Urinary bladder (tissue), 4 donors: ENCODE measurements at places on chromosomes 11 and 22.

- DNase-seq, result no peak
Measured at GRCh38 chr11:128182844-128183243, 404.5 kb downstream of the ETS1 start.

DNA sequence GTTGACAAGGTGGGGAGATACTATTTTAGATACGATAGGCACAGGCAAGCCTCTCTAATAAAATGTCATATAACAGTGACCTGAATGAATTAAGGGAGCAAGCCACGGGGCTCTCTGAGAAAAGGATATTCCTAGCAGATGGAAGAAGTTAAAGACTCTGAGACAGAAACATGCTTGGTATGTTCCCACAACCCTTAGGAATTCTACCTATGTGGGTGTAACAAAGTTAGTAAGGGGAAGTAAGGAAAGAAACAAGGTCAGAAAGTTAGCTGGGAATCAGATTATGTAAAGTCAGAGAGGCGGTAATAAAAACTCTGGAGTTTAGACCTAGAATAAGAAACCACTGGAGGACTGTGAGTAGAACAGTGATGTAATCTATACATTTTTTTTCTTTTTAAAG is 59.7 kb upstream of the GDPD4 start:
- no peak for DNase-seq

- DNase-seq, result no peak
Measured at GRCh38 chr11:44127130-44127529, 31.7 kb downstream of the EXT2 start.

DNA sequence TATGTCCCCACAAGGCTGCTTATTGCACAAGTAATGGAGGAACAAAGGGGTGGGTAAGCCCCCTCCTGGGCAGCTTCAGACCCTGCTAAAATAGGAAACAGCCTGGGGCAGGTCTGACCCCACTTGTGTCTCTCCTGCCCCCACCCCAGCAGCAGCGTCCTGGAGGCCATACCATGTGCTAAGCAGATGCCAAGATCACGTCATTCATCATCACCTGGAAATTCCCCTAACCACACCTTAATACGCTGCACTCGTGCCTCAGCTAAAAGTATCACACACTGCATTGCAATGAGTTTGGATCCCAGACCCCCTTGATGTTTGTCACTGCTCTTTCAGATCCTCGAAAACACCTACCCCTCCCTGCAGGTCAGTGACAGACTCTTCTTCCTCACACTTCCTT is 27.8 kb upstream of the GGTLC2 start:
- DNase-seq, result no peak

DNA sequence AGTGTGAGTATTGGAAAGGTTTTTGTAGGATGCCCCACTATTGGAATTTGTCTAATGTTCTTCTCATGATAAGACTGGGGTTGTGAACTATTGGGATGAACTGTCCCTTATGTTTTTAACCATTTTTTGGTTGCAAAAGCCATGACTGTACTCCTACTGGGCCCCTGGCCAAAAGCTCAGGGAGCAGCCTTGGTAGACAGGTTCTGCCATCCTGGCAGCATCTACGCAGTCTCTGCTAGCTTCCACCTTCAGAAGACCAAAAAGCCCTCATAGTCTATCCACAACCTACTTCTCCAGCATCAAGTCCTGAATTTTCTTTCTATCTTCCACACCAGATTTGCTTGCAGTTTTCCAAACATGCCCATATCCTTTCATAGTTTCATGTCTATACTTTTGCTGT is 211.8 kb downstream of the TENM4 start:
- DNase-seq, result no peak

GRCh38 chr11:100484948-100485347 is 202.1 kb upstream of the ARHGAP42 start:
- no peak for DNase-seq

GRCh38 chr11:126764231-126764630 is 236.3 kb downstream of the KIRREL3 start:
- DNase-seq, result no peak

DNA sequence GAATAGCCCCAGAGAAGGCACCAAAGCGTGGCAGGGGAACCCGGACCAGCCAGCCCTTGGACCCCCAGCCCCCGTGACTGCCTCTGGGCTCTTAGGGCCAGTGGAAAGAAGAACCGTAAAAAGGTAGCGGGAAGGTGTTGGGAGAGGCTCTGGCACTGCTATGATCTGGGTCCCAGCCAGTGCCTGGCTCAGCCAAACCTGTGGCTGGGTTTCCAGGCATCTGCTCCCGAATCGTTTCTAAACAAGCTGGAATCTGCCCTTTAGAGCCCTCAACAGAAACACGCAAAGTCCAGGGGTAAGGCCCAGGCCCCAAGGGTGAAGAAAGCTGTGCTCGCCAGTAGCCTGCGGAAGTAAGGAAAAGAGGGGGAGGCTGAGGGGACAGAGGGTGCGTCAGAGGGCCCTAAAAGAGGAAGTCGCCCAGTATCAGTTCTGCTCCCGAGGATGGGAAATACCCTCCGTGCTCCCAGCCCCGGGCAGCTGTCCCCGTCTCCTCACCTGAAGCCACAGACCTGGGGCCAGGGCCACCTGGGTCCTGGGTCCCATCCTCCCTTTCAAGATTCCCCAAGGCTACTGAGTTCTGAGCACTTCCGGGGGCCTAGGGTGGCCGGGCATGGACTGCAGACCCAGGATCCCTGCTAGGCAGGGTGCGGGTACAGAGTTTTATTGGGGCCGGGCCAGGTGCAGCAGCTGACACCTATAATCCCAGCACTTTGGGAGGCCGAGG is 24.7 kb downstream of the IL10RA start:
- no peak for DNase-seq

- no peak for DNase-seq
Measured at GRCh38 chr22:39434721-39435120, 22.1 kb upstream of the MGAT3 start.
